Stimulated activated CD8-positive, alpha-beta memory T cell treated with anti-CD3 and anti-CD28 coated beads, Interleukin-4, amount 100 ng/mL, for 1 hour (primary cell): ENCODE measurements at places on chromosomes 7 and 10.

GRCh38 chr7:101740981-101741725 lies 76.3 kb upstream of the CUX1 start:
- DNase-seq = no peak

DNA sequence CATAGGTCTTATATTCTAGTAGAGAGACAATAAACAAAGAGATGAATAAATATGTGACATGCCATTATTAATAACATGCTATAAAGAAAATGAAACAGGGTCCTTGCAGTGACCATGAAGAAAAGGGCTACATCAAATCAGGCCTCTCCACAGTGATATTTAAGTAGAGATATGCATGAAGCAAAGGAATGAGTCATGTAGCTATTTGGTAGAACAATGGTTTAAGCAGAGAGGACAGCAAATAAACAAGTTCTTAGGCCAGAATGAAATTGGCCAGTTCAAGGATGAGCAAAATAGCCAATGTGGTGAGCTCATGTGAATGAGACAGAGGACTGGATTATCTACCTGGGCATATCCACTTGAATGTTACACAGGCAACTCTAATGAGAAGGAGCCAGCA lies 172.2 kb upstream of the FERD3L start:
- DNase-seq = no peak

- DNase-seq = no peak
Observed at GRCh38 chr10:99456207-99456930, 25.9 kb upstream of the GOT1 start.

DNA sequence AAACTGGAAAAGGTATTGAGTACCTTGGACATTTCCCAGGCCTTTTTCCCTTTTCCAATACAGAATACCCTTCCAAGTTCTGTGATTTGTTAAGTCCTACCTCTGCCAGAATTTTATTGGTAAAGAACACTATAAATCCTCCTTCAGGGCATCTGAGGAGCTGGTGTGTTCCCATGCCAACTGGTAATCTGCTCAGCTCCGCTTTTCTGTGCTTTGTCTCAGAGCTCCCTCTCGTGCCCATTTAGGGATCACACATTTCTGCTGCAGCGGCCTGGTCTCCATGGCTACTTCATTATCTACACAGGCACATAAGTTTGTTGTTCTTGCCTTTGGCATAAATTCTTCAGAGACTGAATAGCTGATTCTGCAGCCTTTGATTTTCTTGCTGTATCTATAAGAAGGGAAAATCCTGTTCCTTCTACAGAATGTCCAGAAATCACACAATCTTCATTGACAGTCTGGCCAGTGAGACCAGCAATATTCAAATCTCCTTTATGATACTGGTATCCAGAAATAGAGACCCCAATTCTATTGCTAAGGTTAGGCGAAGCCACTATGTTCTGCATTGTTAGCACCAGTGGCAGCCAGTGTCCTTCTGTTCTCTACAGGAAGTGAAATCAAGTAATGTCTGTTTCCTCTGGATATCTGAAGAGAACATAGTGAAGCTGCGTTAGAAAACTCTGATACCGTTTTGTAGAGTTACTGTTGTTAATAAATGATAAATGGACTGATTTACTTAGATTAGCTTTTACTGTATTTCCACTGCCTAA lies 51.9 kb downstream of the DENND11 start:
- DNase-seq = no peak

- no peak for DNase-seq
Observed at GRCh38 chr10:63843107-63843506, 321.9 kb downstream of the REEP3 start.
